ENCODE measurements at places on chromosomes 5 and 9. TPM values are rescaled to one million over a fixed set of nuclear protein-coding genes. Genes with fewer than 3 reads are reported as not detected.

The SIMC1 gene
- 8.3 TPM for total RNA-seq

The FAM221B gene
- total RNA-seq, result not detected

The BHMT gene
- 0.62 TPM for total RNA-seq

The TSLP gene
- total RNA-seq, result 2.2 TPM

The ITK gene
- 2.6 TPM for total RNA-seq

The WDR70 gene
- 23.2 TPM for total RNA-seq

The EXD3 gene
- 13.9 TPM for total RNA-seq

The FBN2 gene
- total RNA-seq, result 6.3 TPM

The SPINK6 gene
- not detected for total RNA-seq

The CCDC171 gene
- 3.1 TPM for total RNA-seq

The CD180 gene
- 1.4 TPM for total RNA-seq

The SKP2 gene
- total RNA-seq, result 14.7 TPM

The MTAP gene
- total RNA-seq, result 33.0 TPM

The GPR150 gene
- total RNA-seq, result 0.10 TPM
